ENCODE measurements at places on chromosomes 3 and 15.
A peak's percentile ranks its signal among the peaks of the same experiment; 100 is the strongest.

- DNase-seq = no peak
Observed at GRCh38 chr3:11638495-11639358, 5.0 kb downstream of the VGLL4 start.

GRCh38 chr15:75723847-75724660, 11.4 kb upstream of the CSPG4 start:
- DNase-seq = no peak

DNA sequence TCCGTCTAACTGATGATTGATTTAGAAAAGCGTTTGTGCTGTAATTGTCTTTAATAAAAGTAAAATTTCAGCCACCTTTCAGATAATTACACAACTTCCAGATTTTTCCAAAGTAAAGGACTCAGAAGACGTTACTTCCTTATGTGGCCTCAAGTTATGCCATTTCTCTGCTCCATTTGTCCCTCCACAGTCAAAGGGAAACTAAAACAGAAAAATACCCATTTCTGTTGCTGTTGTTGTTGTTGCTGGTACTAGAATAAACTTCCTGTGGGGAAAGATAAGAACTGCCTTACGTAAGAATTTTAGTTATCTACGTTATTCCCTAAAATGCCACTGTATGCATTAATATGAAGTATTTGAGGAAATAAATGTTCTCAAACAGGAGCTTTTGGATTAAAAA, 153.9 kb downstream of the P3H2 start:
- DNase-seq = no peak

GRCh38 chr3:39295184-39295775, 15.4 kb upstream of the CX3CR1 start:
- DNase-seq = no peak

GRCh38 chr15:75782926-75783325, 60.3 kb upstream of the UBE2Q2 start:
- no peak for DNase-seq

DNA sequence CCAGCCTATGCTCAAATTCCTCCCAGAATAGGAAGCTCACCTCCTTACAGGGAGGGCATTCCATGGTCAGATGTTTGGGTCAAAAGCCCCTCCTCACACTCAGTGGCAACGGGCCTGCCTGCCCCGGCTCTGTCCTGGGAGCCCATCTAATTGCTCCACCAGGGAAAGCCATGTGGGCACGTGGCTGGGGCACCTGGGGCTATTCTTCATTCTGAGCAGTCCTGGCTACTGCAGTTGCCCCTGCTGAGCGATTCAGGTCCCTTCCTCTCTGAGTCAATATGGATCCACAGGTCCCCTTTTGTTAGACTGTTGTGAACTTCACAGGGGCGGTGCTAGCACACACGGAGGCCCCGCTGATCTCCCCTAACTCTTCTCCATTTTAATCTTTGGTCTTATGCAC, 39.4 kb downstream of the TPRA1 start:
- no peak for DNase-seq

GRCh38 chr3:107496855-107497254, 25.9 kb upstream of the BBX start:
- DNase-seq = no peak

DNA sequence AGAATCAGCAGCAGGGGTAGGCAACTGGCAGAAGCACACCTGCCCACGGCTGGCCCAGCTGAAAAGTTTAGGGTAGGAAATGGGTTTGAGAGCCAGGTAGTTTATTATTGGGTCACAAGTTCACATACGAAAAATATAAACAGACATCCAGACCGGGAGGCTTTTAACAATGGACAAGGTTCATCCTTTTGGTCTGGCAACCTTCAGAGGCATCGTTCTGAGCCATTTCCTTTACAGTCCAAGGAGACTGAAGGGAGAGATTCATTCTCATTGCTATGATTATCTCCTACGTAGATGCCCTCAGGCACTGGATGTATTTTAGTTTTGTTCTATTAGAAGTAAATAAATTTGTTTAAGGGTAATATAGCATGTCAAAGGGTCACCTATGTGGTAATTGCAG, 248.0 kb upstream of the THBS1 start:
- no peak for DNase-seq

DNA sequence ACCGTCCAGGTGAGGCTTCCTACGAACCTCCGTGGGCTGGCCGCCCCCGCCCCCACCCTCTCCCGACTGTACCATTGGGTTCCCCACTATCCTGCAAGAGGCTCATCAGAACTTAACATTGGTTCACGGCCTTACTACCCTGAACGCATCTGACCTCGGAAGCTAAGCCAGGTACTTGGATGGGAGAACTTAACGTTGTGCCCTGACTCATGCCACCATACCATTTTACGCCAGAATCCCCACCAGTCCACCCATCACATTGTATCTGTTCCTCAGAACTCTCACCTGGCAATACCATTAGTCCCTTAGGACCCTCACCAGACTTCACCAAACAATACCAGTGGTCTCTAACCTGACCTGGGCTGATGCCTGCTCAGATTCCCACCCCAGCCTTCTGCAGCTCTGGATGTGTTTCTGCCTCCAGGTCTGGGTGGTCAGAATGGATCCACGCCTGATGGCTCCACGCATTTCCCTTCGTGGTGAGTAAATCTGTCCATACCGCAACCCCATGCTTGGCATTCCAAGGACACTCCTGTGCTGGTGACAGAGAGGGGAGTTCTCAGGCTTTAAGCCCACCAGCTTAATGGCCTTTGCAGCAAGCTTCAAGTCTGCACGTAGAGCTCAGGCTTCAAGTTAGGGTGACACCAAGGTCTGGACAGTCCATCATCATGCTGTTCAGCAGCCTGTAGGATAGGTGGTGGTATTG, 562 bp downstream of the TCTA start:
- no peak for DNase-seq

DNA sequence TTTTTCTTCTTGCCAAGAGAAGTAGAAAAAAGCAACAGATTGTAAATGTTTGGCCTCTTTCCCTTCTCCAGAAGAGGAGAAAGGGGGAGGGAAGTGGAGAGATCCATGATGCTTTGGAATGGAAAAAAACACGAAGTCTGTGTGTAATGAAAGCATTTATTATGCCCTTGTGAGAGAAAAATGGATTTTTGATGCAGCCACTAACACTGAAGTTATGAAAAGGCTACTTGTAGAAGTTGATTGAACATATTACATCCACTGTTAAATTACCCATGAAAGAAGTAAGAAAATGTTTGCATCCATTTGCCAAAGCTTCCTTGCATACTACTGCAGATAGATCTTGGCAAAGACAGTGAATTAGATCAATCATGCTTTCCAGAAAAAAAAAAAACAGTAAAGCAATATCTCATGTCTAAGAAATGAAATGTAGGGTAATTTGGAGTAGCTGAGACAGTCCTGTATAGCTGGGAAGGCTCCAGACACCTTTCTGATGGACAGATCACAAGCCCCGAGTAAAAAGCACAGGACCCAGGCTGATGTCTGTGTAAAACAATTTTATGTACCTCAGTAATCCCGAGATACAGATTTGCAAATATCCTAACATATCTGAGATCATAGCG, 295.5 kb downstream of the PLOD2 start:
- no peak for DNase-seq

- DNase-seq = no peak
Observed at GRCh38 chr3:4709341-4709740, 216.2 kb downstream of the ITPR1 start.

GRCh38 chr3:171122240-171122639, 95.7 kb upstream of the SLC2A2 start:
- DNase-seq = no peak

DNA sequence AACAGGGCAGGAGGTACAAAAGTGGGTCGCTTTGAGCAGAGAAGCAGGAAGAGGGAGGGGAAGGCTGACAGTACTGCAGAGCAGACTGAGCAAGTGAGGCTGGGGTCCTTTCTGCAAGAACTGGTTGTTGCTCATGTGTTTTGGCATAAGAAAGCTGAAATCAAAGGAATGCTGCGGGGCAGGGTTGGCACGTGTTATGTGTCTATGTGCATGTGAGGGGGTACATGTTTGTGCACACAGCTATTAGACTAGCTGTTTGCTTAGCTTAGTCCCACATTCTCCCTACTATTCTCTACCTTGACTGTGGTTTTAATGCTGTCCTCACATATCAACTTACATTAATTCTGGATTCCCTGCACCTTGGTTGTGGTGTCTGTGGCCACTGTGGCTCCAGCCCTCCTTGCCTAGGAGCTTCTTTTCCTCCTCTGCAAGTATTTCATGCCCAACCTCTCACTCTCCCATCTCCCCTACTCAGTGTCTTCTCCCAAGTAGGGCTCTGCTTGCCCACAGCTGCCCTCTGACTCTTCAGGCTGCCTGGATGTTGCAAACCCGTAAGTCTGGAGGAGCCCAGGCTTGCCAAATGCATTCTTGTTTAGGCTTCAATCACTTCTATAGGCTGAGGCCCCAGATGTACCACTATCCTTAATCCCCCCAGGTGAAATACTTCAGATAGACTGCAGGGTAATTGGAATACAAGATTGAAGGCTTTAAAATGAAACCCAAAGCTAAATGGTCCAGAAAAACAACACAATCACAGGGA, 4.8 kb downstream of the TAGLN3 start:
- no peak for DNase-seq

- no peak for DNase-seq
Observed at GRCh38 chr3:10995871-10996270, 3.3 kb downstream of the SLC6A1 start.

- no peak for DNase-seq
Observed at GRCh38 chr15:93200081-93200836, 111.2 kb upstream of the RGMA start.

GRCh38 chr15:98855815-98856531, 151.6 kb downstream of the PGPEP1L start:
- no peak for DNase-seq

DNA sequence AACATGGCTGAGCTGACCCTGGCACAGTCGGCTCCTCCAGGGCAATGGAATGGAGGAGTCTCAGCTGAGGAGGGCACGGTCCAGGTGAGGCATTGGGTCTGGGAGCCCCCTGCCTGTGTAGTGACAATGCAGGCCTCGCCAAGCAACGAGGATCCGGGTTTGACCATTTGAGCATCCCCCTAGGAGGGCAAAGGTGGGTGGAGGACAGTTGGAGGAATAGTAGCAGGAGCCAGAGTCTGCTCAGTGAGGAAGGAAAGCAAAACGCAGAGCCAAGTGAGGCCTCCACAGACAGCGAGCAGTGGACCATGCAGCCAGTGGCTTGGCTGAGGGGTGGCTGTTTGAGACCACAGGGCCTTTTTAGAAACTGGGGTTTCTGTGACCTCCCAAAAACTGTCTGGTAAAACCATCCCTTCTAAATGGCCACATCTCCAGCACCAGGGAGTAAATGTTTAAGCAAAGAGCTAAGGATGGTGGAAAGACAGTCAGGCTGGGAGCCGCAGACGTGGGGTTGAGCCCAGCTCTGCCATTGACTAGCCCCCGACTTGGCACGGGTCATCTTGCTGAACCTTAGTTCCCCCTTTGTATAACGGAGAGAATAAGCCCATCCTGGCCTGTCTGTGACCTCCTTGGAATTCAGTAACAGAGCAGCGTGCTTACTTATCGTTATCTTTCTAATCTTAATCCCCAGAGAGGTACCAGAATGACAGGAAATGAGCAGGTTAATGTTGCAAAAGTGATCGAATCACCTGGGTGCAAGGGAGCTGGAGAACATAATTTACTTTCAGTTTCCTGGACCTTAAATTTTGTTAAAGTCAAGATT, 46.8 kb downstream of the CMTM6 start:
- peak; percentile 54 for DNase-seq

GRCh38 chr15:74343127-74343796, 24.2 kb downstream of the CYP11A1 start:
- no peak for DNase-seq
